ENCODE measurements at places on chromosomes 7 and 10.

- DNase-seq, result no peak
Observed at GRCh38 chr10:123967626-123968243, 76.1 kb upstream of the CPXM2 start.

GRCh38 chr7:16883918-16884317 is 2.1 kb upstream of the AGR3 start:
- DNase-seq, result no peak

DNA sequence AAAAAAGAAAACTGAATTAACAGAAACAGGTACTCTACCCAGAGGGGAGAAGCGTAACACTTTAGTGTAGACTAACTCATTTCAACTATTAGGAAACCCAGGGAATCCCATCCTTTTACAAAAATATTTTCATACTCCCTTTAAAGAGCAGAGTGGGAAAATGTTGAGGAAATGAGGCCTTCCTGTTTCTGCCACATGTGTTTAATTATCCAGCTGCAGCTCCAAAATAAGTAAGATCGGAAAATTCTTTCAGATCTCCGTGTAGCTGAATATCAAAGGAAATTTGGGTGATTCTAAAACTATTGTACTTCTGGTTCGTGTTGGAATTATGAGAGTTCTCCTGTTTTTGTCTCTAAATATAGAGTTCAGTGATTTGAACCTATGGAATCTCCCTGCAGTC is 58.0 kb upstream of the CAV2 start:
- DNase-seq, result no peak

GRCh38 chr7:70523249-70523988 is 608.5 kb upstream of the GALNT17 start:
- no peak for DNase-seq

- DNase-seq, result no peak
Observed at GRCh38 chr7:7416031-7416858, 119.4 kb downstream of the COL28A1 start.

- DNase-seq, result no peak
Observed at GRCh38 chr10:65952086-65952485, 973.8 kb upstream of the LRRTM3 start.

DNA sequence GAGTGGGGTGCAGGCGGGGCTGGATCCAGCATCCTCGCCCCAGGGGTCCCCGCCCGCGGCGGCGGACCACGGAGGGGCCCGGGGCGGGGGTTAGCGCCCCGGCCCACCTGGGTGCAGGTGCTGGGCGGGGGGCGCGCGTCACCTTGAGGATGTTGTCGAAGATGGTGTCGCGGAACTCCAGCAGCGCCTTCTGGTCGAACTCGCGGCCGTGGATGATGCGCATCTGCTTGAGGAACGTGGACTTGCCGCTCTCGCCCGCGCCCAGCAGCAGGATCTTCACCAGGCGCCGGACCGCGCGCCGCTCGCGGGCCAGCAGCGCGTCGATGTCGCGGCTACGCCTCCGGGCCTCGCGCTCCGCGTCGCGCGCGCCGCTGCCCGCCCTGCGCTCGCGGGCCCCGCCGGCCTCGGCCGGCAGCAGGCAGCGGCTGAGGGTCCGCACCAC is 376 bp downstream of the GNA12 start:
- DNase-seq, result no peak

DNA sequence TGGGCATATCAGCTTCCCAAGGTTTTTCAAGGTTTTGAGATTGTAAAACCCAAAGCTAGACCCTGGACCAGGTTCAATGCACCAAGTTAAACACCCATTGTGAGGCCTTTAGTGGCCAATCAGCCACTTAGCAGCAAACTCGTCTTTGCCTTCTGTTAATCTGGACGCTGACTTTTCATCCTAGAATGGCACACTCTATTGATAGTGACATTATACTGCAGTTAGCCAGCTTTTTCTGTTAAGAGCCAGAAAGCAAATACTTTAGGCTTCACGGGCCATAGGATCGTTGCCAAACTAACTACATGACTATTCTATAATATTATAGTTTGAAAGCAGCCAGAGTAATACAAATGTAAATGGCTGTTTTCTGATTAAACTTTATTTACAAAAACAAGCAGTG is 51.3 kb downstream of the VKORC1L1 start:
- DNase-seq, result no peak

DNA sequence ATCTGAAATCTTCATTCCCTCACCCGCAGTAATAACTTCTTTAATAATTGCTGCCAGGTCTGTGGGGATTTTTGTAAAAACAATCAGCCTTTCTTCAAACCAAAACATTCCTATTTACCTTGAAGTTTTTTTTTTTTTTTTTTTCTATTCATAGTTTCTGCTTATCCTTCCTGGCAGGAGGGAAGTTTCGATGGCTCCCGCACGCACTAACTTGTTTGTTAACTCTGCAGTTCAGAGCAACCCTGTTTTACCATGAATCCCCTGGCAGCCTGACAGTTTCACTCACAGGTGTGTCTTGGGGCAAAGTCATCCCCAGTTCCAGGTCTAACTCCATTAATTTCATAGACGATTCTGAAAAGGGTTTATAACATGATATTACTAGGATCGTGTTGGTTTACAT is 149.3 kb downstream of the KLF6 start:
- DNase-seq, result no peak

- DNase-seq, result no peak
Observed at GRCh38 chr7:44403775-44404174, 78.4 kb upstream of the CAMK2B start.

- DNase-seq, result no peak
Observed at GRCh38 chr10:127265288-127265687, 68.9 kb upstream of the INSYN2A start.

DNA sequence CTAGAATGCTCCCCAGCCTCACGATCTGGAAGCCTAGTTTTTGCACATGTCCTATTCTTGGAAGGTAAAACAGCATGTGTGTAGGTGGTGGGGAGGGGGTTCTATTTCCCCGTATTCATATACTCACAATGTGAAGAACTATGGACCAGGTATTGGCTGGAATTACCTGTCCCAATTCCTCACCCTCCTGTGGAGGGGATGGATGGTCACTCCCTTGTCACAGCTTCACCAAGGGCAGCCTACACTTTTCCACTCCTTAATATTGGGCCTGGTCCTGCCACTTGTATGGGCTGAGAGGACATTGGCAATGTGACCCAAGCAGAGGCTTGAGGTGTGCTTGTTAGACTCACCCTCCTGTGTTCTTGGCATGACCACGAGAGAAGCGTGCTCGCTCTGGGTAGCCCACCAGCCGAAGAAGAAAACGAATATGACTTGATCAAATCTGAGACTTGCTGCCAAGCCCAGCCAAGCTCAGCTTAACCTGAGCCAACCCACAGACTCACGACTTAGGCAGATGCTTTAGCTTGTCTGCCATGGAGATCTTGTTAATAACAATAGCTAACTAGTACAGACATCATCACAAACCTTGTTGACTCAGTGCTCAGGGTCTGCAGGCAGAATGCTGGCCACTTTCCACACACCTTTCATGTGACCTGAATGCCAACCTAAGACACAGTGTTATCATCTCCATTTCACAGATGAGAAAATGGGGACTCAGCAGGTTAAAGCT is 17.2 kb downstream of the ZNF488 start:
- no peak for DNase-seq

DNA sequence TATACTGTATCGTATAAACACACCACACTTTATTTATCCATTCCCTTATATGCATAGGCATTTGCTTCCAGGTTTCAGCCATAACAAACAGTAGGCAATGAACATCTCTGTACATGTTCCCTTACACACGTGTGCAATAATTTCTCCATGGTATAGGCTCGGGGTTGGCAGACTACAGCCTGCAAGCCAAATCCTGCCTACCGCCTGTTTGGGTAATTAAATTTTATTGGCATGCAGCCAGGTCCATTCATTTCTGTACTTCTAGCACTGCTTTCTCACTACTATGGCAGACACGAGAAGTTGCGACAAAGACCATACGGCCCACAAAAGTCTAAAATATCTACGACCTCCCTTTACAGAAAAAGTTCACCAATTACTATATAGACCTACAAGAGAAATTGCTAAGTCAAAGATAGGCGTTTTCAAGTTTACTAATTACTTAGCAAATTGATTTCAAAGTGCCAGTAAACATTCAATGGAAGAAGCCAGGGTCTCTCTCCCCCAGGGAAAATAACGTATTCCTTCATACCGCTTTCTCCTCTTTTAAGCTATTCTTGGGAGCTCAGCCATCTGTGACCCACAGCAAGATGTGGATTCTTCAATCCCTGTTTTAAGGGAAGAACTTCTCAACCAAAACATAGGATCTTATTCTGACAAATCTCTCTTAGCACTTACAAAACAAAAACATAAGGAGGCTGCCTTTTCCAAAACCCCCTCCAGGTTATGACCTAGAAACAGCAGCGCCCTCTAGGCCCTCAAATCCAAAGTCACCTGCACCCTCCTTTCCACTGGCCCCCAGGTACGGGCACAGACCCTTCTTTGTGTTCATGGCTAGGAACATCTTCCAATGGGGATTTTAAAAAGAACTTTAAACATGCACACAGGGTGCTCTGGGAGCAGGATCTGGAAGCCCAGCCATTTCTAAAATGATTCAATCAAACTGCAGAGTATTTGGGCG is 100.5 kb downstream of the FGFR2 start:
- no peak for DNase-seq

GRCh38 chr7:24825931-24826661 is 68.8 kb upstream of the GSDME start:
- DNase-seq, result no peak

All from skeletal muscle cell (primary cell).